ENCODE measurements at places on chromosomes 1 and 21. TPM values are rescaled to one million over a fixed set of nuclear protein-coding genes. Genes with fewer than 3 reads are reported as not detected.

Gene KCNJ15
- total RNA-seq: 0.09 TPM

Gene WDR64
- total RNA-seq: not detected

Gene HSF2BP
- 1.8 TPM for total RNA-seq

Gene FCGR3A
- not detected for total RNA-seq

Gene PRKAA2
- total RNA-seq: 2.8 TPM

Gene RGSL1
- not detected for total RNA-seq

Gene AVPR1B
- not detected for total RNA-seq

Gene PTPRC
- total RNA-seq: not detected

Gene PRAMEF9
- not detected for total RNA-seq

Gene KRTAP19-1
- not detected for total RNA-seq

Gene LAX1
- total RNA-seq: not detected

Gene C1orf56
- 6.7 TPM for total RNA-seq

Gene TEDDM1
- total RNA-seq: not detected

Gene AGPAT3
- total RNA-seq: 19.8 TPM

Gene ERICH3
- not detected for total RNA-seq

Gene RNASEL
- 2.2 TPM for total RNA-seq

Gene C4BPA
- 0.60 TPM for total RNA-seq

Gene CORT
- total RNA-seq: 0.15 TPM

Gene BATF3
- total RNA-seq: 33.7 TPM

Gene WLS
- total RNA-seq: 18.8 TPM

Gene C2CD2
- 8.4 TPM for total RNA-seq

Gene TNFRSF1B
- total RNA-seq: 0.21 TPM

Gene LEFTY1
- 0.50 TPM for total RNA-seq

Gene LEFTY2
- not detected for total RNA-seq

Gene TEX38
- total RNA-seq: not detected

Gene EFNA3
- 3.4 TPM for total RNA-seq

Gene LCE2B
- total RNA-seq: not detected

Gene ANXA9
- 0.80 TPM for total RNA-seq

Gene DDAH1
- total RNA-seq: 6.8 TPM

All from A549 treated with CORT108297 at 1 μM for 4 hours (cell line).